ENCODE measurements at places on chromosomes 12 and 14.

DNA sequence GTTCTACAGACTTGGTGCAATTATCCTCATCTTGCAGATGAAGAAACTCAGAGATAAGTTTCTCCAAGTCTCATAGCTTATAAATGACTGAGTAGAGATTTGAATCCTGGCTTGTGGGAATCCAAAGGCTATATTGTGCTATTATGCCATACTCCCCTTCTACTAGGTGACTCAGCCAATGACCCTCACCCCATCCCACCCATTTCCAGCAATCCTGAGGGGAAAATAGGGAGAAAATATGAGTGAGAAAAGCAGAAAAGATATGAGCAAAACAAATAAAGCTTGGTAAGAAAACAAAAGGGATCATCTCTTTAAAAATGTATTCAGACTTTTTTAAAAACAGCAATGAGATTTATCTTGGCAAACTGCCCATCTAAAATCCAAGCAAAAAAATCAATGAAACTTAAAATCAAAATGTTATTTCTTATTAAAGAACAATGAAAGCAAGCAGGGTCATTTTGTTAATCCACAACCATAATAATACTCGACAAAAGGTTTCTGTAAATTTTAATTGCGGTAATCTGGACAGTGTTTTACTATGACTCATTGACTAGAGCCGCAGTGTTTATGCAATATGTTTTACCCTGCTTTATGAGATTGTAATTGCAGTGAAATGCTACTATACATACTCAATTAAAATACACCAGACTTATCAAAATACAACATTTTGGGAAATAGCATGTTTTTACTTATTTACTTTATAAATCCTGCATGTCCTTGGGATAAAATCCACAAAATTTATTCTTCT is 13.1 kb upstream of the LGR5 start:
- no peak for DNase-seq

DNA sequence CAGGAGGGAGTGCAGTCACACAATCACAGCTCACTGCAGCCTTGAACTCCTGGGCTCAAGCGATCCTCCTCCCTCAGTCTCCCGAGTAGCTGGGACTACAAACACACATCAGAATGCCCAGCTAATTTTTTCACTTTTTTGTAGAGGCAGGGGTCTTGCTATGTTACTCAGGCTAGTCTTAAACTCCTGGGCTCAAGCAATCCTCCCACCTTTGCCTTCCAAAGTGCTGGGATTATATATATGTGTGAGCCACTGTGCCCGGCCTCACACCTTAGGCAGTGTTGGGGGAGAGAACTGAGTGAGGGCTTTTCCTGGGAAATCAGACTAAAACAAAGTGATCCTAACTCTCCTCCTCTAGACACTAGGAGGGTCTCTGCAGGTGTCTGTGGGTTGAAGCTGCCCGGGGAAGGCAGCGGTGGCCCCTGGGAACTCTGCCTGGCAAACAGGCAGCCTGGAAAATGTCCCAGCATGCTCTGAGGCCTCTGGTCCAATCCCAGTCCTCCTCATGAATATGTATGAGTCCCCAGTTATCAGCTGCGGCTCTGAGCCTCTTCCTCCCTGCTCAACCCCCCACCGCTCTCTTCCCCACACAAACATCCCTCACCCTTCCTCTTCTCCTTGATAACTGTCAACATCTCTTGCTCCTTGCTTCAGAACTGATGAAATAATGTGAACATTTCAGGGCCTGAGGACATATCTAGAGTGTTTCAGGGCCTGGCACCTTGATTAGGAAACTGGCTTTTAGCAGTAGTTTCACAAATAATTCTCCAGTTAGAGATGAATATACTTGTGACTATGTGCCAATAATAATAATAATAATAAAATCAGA is 7.9 kb upstream of the NAA25 start:
- DNase-seq: no peak

DNA sequence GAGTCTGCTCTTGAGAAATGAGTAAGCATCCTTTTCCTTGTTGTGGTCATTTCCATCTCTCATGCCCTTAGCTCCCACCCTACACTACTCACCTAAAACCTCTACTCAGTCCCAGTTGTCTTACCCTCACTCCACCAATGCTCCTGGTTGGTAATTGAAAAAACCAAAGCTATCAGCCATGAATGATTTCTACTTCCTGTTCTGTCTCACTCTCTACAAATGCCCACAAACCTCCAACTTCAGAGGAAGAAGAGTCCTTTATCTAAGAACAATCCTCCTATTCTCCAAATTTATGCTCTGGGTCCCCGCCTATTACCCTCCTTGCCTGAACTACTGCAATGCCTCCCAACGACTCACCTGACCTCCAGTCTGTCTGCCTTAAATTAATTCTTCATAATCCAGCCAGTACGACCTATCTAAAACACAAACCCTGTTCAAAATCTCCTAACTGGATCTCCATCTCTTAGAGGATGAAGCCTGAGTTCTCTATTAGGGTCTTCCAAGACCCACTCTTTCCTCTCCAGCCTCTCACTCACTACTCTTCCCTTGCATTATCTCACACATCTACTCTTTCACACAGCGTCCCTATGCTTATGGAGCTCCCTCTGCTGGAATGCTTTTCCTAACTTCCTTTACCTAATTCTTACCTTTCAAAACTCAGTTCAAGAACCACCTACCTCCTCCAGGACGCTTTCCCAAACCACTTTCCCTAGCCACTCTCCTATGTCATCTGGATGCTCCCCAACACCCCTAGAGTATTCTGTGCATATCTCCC is 2.2 kb downstream of the DHRS1 start:
- DNase-seq: no peak

GRCh38 chr12:4807116-4807783 is 87.0 kb downstream of the GALNT8 start:
- no peak for DNase-seq

DNA sequence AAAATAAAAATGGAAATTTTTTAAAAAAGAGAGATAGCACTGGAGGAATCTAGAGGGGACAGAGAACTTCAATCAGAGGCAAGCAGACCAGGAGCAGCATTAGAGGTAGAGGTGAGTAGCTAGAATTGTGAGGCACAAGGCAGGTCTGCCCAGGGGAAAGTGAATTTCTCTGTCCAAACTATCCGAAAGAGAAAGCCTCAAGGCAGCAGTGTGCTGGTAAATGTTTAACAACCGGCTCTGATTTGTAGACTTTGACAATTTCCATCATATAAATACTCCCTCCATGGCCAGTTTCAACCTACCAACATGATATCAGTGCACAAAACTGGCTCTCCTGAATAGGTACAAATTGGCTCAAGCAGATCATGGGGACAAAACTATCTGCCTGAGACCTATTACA is 160.6 kb upstream of the EGLN3 start:
- no peak for DNase-seq

- DNase-seq: no peak
Observed at GRCh38 chr12:31009976-31010375, 63.7 kb upstream of the DDX11 start.

- DNase-seq: no peak
Observed at GRCh38 chr14:90907178-90907577, 90.9 kb upstream of the TTC7B start.

DNA sequence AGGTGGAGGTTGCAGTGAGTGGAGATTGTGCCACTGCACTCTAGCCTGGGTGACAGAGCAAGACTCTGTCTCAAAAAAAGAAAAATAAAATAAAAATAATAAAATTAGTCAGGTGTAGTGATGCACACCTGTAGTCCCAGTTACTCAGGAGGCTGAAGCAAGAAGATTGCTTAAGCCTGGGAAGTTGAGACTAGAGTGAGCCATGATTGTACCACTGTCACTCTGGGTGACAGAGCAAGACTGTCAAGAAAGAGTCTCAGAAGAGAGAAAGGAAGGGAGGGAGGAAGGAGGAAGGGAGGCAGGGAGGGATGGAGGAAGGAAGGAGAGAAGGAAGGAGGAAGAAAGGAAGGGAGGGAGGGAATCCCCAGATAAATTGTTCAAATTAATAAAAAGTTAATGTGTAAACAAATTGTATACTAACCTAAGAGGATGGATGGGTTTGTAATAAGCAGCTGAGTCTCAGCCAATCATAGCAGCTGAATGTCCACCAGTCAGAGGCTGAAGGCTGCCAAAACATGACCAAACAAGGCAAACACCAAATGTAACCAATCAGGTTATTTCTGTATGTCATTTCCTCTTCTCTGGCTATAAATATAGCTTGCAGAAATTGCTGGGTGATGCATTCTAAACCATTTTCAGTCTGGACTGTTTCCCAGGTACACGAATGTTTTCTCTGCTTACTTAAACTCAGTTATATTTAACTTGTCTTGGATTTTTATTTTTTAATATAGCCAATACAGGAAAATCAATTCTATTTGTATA is 6.1 kb upstream of the CDCA4 start:
- DNase-seq: no peak

DNA sequence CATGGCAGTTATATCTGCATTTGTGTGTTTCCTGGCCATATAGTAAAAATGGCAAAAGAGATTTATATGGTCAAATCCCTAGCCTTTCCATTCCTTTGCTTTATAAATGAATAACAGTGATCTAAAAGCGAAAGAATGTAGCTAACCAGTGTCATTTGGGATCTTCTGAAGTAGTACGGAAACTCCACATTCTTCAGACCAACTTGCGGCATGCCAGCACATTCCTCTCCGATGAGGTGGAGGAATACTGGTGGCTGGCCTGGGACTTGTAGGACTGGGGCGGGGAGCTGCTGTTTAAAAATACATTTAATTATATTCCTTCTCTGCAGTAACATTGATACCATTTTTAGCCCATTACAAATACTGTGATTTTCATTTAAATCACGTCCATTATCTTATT is 85.3 kb downstream of the SAMD4A start:
- no peak for DNase-seq

GRCh38 chr12:28265435-28266042 is 75.3 kb downstream of the CCDC91 start:
- no peak for DNase-seq

DNA sequence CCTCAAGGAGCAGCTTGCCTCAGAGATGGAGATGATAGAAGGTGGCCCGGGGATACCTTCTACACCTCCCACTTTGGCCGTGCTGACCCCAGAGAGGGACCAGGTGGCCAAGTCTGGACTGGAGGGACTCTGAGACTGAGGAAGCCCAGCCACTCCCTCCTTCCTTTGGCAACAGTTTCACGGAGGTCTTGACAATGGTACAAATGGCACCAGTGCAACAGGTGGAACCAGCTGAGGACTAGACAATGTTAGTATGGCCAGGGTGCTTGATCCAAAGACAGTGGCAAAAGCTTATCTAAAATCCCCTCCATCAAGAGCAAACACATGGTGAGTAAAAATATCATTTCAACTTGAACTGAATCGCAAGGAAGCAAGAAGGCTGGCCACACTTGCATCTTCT is 117.4 kb downstream of the FOXN3 start:
- DNase-seq: no peak

GRCh38 chr14:68616221-68616902 is 176.5 kb downstream of the ZFP36L1 start:
- DNase-seq: no peak

- DNase-seq: no peak
Observed at GRCh38 chr12:130456375-130457199, 118.9 kb downstream of the PIWIL1 start.

GRCh38 chr14:40123816-40124215 is 691.6 kb upstream of the FBXO33 start:
- DNase-seq: no peak

DNA sequence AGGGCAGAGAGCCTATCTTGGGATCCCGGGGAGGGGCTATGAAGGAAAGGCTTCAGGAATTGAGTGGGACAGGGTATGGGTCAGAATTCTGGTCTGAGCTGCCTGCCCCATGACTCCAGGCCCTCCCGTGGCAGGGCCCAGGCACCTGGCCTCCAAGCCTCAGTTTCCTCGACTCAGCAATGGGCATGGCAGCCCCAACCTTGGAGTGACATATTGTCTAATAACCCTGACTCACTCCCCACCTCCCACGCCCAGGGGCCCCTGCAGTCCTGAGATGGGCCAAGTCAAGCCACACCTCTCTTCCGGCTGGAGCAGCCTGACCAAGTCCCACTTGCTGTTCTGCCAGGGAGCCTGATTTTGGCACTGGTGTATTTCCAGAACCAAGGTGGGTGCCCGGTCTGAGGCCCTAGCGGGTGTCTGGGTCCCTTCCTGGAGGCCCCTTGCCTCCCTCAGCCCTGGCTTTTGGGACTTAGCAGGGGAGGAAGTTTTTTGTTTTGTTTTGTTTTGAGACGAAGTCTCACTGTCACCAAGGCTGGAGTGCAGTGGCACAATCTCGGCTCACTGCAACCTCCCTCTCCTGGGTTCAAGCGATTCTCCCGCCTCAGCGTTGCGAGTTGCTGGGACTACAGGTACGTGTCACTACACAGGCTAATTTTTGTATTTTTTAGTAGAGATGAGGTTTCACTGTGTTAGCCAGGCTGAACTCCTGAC is 40.3 kb upstream of the RCOR1 start:
- no peak for DNase-seq

- DNase-seq: no peak
Observed at GRCh38 chr14:76089575-76089974, 62.1 kb upstream of the GPATCH2L start.

- DNase-seq: no peak
Observed at GRCh38 chr12:75550401-75551240, 39.2 kb upstream of the KRR1 start.

GRCh38 chr12:120211904-120212283 is 11.0 kb upstream of the RPLP0 start:
- no peak for DNase-seq

GRCh38 chr14:73714656-73715081 is 485 bp upstream of the PNMA1 start:
- DNase-seq: no peak

DNA sequence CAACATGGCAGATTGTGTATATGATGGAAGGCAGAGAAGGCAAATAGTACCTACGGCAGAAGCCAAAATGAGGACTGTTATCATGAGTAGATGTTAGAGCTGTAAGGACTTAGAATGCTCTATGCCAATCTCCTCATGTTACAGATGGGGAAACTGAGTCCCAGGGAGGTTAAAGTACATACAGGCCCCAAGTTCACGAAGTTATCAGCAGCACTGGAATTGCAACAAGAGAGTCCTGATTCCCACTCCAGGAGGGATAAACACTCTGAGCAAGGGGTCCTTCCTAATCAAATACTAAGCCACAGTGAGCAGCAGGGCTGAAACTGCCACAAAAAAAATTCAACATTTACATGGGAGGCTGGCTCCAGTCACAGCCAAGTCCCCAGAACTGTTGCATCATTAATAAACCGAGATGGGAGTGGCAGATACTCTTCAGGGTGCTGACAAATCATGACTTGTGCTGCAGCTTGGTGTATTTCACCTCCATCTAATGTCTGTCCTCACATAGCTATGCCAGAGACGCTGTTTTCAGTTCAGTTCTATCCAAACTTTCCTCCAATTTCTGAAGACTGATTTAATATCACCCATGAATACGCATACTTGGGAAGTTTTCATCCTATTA is 24.2 kb downstream of the NUAK1 start:
- DNase-seq: no peak

DNA sequence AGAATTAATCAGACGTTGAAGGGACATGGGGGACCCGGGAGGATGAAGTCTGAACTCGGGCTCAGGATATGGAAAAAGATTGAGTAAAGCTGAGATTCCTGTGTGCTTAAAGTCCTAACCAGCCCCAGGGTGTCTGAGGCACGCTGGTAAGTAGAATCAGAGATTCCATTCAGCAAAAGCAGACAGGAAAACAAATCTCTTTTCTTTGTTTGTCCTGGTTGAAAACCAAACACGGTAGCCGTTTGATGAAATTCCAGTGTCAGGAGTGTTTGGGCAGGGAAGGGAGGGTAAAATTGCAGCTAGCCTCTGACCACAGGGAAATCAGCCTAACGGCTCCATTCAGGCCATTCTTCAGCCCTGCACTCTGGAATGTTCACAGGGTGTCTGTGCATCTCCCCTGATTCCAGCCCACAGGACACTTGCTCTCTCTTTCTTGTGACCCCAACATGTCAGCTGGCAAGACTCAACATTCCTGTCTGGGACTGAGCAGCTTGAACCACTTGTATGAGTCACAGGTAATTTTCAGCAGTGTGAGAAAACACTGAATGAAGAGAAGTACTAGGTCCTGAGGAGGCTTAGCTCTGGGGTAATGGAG is 31.0 kb downstream of the NINJ2 start:
- no peak for DNase-seq
